ENCODE measurements at places on chromosomes 16 and 17. TPM values are rescaled to one million over a fixed set of nuclear protein-coding genes. Genes with fewer than 3 reads are reported as not detected.

The SLC6A2 gene
- total RNA-seq = 0.05 TPM

The CCL2 gene
- total RNA-seq = 6.2 TPM

The APOBR gene
- 0.13 TPM for total RNA-seq

The PFAS gene
- total RNA-seq = 42.0 TPM

The TPPP3 gene
- 10.6 TPM for total RNA-seq

The SRCIN1 gene
- 3.5 TPM for total RNA-seq

The NCBP3 gene
- 30.9 TPM for total RNA-seq

The JUP gene
- 104 TPM for total RNA-seq

The HLF gene
- total RNA-seq = 0.07 TPM

The SLC5A11 gene
- total RNA-seq = 0.40 TPM

The TP53TG3 gene
- 0.49 TPM for total RNA-seq

The IQCK gene
- 8.6 TPM for total RNA-seq

The BCL6B gene
- not detected for total RNA-seq

The TOX3 gene
- total RNA-seq = 0.29 TPM

The TAC4 gene
- not detected for total RNA-seq

The CCT6B gene
- total RNA-seq = 2.0 TPM

The IRX3 gene
- 6.5 TPM for total RNA-seq

The CES5A gene
- not detected for total RNA-seq

The HIGD1B gene
- total RNA-seq = not detected

The PRM2 gene
- not detected for total RNA-seq

The TSPOAP1 gene
- total RNA-seq = not detected

Measured in A549 treated with AZD2906 at 1 μM for 4 hours (cell line).